Hepatocyte (in vitro differentiated cells): ENCODE measurements at places on chromosomes 7 and 10. TPM values are rescaled to one million over a fixed set of nuclear protein-coding genes. Genes with fewer than 3 reads are reported as not detected.

- no peaks in the 10 kb centered on the region for H3K36me3 ChIP-seq
- no peak overlapping the region for H3K4me3 ChIP-seq
- no peaks in the 10 kb centered on the region for H3K27me3 ChIP-seq
- no peak overlapping the region for H3K27ac ChIP-seq
- DNase-seq = no peak
- H3K4me1 ChIP-seq = no peaks in the 10 kb centered on the region
Measured at GRCh38 chr10:4830551-4830950, 4.5 kb downstream of the AKR1E2 start.

- H3K27me3 ChIP-seq = no peaks in the 10 kb centered on the region
- no peak for DNase-seq
- no peak overlapping the region for H3K27ac ChIP-seq
- no peaks in the 10 kb centered on the region for H3K36me3 ChIP-seq
- H3K4me1 ChIP-seq = no peaks in the 10 kb centered on the region
Measured at GRCh38 chr7:30717181-30717580, 34.8 kb upstream of the INMT start.

GRCh38 chr10:124736491-124737136 lies 7.6 kb downstream of the FAM53B start:
- no peak overlapping the region for H3K4me3 ChIP-seq
- peak overlapping the region; percentile 2 for H3K27ac ChIP-seq
- no peaks in the 10 kb centered on the region for H3K36me3 ChIP-seq
- peak; percentile 76 for DNase-seq

- H3K27ac ChIP-seq = no peak overlapping the region
- H3K4me3 ChIP-seq = no peak overlapping the region
- DNase-seq = no peak
- no peaks in the 10 kb centered on the region for H3K36me3 ChIP-seq
- peaks cover 18% of the 10 kb centered on the region for H3K4me1 ChIP-seq
Measured at GRCh38 chr10:93859049-93859655, 34.6 kb upstream of the SLC35G1 start.

GRCh38 chr7:112292162-112292561 lies 85.7 kb downstream of the ZNF277 start:
- H3K4me1 ChIP-seq = no peaks in the 10 kb centered on the region
- H3K27ac ChIP-seq = no peak overlapping the region
- no peak overlapping the region for H3K4me3 ChIP-seq
- no peaks in the 10 kb centered on the region for H3K36me3 ChIP-seq

DNA sequence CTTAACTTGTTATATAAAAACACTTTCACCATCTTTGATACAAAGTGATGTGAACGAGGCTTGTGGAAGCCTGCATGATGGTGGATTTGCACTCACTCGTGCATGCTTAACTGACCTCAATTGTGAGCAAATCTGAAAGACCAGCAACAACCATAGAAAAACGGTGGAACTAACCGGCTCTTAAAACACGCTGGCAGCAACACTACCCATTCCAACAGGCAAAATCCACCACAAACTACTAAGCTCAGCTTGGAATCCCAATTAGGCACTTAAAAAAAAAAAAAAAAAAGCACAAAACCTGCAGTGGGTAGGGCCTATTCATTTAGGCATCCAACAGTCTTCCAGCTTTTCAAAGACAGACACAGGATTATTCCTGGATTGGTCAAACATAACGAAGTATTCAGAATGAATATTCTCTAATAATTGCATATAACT lies 1.8 kb downstream of the GDI2 start:
- no peaks in the 10 kb centered on the region for H3K27me3 ChIP-seq
- peaks cover 41% of the 10 kb centered on the region for H3K4me1 ChIP-seq
- no peak overlapping the region for H3K27ac ChIP-seq
- no peak for DNase-seq

Gene BICC1
- 5.8 and 7.2 TPM in 2 replicates for polyA plus RNA-seq

Gene GPR146
- 2.1 and 2.6 TPM in 2 replicates for polyA plus RNA-seq

Gene DYNC1I1
- polyA plus RNA-seq = 3.7 and 5.6 TPM in 2 replicates

Gene CPN1
- 1.9 and 4.6 TPM in 2 replicates for polyA plus RNA-seq

- no peaks in the 10 kb centered on the region for H3K4me1 ChIP-seq
- no peak overlapping the region for H3K27ac ChIP-seq
- H3K36me3 ChIP-seq = no peaks in the 10 kb centered on the region
- H3K27me3 ChIP-seq = no peaks in the 10 kb centered on the region
- no peak overlapping the region for H3K4me3 ChIP-seq
Measured at GRCh38 chr10:112666094-112666493, 219.1 kb downstream of the VTI1A start.

Gene CCDC3
- 10.4 and 14.7 TPM in 2 replicates for polyA plus RNA-seq

- H3K36me3 ChIP-seq = no peaks in the 10 kb centered on the region
- H3K27me3 ChIP-seq = no peaks in the 10 kb centered on the region
- DNase-seq = no peak
- H3K4me3 ChIP-seq = no peak overlapping the region
- H3K27ac ChIP-seq = no peak overlapping the region
- H3K4me1 ChIP-seq = peaks cover 18% of the 10 kb centered on the region
Measured at GRCh38 chr10:88082806-88083596, 219.6 kb downstream of the PTEN start.

GRCh38 chr10:2094171-2094570 lies 356.8 kb upstream of the ADARB2 start:
- no peak for DNase-seq
- no peaks in the 10 kb centered on the region for H3K4me1 ChIP-seq

GRCh38 chr10:51759896-51760534 lies 60.6 kb upstream of the CSTF2T start:
- H3K4me1 ChIP-seq = no peaks in the 10 kb centered on the region
- H3K4me3 ChIP-seq = no peak overlapping the region
- H3K27ac ChIP-seq = no peak overlapping the region
- no peaks in the 10 kb centered on the region for H3K27me3 ChIP-seq
- H3K36me3 ChIP-seq = no peaks in the 10 kb centered on the region

DNA sequence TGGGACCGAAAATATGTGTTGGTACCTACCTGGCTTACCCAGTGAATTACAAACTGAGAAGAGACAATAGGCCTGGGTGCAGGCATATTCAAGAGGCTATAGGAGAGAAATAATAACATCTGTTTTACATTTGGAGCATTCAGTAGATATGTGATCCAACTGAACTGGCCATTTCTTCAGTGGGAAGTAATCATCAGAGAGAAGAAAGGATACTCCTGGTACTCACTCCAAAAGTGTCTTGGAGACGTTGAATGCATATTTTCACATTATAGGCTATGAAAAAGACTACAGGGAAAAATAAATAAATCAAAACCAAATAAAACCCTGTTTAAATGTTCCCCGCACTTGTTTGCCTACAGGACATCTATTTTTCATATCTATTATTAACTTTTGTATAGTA lies 1680.3 kb downstream of the REEP3 start:
- H3K4me3 ChIP-seq = no peak overlapping the region
- H3K36me3 ChIP-seq = no peaks in the 10 kb centered on the region
- no peak for DNase-seq
- H3K27ac ChIP-seq = no peak overlapping the region
- no peaks in the 10 kb centered on the region for H3K4me1 ChIP-seq
- no peaks in the 10 kb centered on the region for H3K27me3 ChIP-seq

DNA sequence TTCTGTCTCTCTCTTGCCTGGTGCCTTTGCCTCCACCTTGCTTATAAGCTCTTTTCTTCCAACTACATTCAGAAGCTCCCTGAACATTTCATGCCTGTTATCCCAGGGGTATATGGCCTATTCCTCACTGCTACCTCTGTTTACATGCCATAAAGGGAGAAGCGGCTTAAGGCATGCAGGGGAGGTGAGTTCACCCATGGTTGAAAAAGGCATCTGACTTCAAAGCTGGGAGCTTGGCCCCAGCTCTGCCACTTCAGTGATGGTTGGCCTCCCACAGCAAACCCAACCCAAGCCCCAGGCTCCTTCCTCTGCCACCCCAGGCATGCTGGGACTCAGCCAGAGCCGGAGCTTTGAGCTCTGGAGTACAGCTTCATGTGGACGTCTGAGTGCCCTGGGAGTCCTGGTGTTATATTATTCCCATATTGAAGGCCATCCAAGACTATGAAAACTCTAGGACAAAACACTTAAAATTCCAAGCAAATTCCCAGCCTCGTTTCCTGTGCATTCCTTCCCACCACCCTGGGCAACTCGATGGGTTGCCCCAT lies 468.6 kb upstream of the ZMIZ1 start:
- H3K36me3 ChIP-seq = no peaks in the 10 kb centered on the region
- H3K4me3 ChIP-seq = no peak overlapping the region
- peaks cover 5% of the 10 kb centered on the region for H3K4me1 ChIP-seq
- DNase-seq = no peak

Gene PRF1
- polyA plus RNA-seq = 0.39 TPM in 1 of 2 replicates, not detected in the other

DNA sequence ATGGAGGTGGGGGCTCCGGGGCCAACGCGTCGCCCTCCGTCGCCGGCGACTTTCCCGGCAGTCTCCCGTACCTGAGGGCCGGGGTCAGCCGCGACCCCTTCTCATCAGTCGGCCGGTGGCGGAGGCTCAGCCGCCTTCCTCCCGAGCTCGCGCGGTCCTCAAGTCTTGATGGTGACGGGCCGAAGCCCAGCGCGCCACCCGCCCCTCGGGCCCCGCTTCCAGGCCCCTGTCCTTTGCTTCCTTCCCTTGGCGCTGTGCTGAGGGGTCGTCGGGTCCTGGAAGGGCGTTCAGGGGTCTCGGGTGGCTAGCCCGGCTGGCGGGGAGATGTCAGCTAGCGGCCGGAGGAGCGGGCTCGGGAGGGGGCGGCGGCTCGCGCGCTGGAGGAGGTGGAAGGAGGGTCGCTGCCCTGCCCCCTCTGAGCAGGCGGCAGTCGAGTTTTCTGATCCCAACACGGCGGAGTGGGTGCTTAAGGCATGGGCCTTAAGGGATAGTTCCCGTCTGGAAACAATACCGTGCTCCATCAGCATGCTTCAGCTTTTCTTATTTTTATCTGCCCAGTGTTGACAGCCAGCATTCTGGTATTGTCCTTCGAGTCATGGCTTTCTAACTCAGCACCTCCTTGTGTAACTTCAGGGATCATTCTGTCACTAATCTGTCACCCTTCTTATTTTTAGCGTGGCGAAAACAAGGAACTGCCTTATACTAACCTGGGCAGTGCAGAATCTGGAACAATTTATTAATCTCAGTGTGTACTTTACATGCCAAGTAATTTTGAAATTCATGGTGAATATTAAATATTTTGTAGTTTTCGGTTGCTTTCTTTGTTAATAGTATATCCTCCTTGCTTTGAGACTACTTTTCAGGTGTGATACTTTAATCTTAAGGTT lies 748 bp downstream of the PHTF2 start:
- H3K4me1 ChIP-seq = peaks cover 12% of the 10 kb centered on the region
- DNase-seq = peak; percentile 61
- H3K36me3 ChIP-seq = no peaks in the 10 kb centered on the region
- peak overlapping the region; percentile 72 for H3K4me3 ChIP-seq
- H3K27me3 ChIP-seq = no peaks in the 10 kb centered on the region
